Stimulated activated CD8-positive, alpha-beta memory T cell treated with anti-CD3 and anti-CD28 coated beads, Interleukin-4, amount 100 ng/mL, for 24 hours (primary cell): ENCODE measurements at places on chromosomes 4 and X.

GRCh38 chr4:128338634-128339355, 51.2 kb upstream of the PGRMC2 start:
- DNase-seq = no peak

- DNase-seq = no peak
Observed at GRCh38 chr4:100290585-100290984, 100.3 kb upstream of the DDIT4L start.

GRCh38 chr4:142850478-142850877, 4.4 kb upstream of the INPP4B start:
- DNase-seq = no peak

- no peak for DNase-seq
Observed at GRCh38 chrX:120299928-120300327, 11.3 kb downstream of the TMEM255A start.

DNA sequence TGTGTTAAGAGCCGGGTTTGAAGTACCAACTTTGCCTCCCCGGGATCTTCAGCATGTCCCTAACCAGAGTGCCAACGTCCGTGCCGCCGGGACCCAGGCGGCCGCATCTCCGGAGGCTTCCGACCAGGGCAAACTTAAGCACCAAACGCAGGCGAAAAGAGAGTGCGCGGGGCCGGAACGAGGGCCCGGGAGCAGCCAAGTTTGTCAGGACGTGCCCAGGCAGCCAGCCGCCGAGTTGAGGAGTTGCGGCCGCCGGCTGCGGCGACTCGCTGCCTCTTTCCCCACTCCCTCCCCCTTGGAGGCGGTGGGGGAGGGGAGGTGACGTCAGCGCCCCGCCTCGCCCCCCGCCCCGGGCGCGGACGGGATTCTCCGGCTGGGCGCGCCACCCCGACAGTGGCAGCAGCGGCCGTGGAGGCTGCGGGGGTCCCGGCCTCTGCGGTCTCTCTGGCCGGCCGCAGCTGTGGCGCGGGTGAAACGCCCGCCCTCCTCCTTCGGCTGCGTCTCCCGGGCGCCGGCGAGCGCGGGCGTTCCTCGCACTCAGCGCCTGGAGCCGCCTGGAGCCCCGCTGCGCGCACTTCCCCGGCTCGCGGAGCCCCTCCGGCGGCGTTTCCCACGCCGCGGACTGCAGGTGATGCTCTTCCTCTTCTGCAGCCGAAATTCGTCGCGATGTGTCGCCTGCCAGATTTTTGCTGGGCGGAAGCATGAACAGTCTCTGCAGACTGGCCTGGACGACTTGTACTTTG, 2.9 kb upstream of the FAT1 start:
- no peak for DNase-seq

DNA sequence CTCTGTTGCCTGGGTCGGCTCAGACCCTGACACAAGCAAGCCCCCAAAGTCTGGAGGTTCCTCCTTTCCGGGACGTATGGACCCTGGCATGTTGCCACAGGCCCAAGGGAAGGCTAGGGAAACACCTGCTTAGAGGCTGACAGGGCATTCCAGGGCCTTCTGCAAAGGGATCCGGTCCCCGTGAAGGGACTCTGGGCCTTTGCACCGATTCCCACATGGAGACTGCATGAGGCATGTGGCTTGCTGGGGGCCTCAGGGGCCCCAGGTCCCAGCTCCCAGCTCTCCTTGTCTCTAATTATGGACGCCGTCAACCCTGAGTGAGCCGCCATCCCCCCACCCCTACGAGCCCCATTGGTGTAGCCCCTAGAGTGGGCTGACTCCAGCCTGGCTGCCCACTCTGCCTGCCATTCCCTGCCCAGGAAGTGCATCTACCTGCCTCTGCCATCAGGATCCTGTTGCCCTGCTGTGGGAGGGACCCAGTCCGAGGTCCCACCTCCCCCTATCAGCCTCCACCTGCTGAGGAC, 4.2 kb upstream of the RGS12 start:
- no peak for DNase-seq

DNA sequence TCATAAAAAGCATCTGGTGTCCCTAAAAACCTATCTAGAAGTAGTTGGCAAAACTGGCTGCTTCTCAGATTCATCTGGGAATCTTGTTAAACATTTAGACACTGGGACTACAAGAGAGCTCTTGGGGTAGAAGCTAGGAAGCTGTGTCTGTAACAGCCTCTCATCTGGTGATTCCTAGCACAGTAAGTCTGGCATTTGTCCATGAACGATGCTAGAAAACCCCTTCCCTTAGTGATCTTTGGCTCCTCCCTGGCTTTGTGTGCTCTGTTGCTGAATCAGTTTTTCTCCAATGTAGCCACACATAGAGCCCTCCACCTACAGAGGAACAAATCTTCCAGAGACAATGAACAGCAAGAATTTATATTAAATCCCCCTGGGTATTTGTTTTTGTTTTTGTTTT, 951.7 kb upstream of the LCORL start:
- DNase-seq = no peak

- no peak for DNase-seq
Observed at GRCh38 chr4:42452823-42453222, 55.5 kb downstream of the SHISA3 start.

DNA sequence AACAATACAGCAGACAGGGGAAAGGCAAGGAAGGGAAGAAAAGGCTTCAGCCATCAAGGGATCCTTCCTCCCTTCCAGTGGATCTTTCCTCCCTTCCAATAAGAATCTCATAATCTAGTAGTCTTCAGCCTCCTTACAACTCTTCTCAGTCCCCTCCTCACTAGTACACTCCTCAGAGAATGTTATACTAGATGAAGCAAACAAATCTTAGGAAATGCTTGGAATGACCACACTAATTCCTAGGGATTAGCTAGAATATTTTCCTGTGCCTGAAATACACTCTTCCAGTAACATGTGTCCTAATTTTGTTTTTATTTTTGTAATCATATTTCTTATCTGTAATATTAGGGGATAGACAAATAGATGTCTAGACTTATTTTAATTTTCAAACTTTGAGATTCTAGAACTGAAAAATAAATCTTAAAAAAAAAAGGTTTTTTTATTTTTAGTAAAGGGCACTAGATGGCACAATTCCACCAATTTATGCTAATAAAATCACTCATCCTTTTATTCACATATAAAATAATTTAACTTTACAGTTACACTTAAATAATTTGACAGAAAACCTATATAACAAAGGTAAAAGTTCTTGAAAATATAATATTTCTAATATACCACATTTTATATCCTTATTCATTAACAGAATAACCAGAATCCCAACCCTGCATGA, 7.0 kb upstream of the STPG2 start:
- no peak for DNase-seq

DNA sequence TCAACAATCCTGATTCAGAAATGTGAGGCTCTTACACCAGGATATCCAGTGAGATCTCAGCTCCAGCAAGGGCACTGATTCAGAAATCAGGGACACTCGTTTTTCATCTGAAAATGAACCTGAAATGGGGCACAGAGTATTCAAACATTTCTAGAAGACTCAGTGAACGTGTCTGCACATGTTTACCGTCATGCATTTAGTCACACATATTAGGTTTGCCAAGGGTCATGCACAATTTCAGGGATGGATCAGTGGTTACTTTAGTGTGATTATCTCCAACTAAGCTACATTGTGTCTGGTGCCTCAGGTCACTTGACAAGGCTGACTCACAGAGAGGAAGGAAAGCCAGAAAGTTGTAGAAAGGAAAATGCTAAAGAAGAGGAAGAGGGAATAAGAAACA, 33.6 kb upstream of the SPANXN2 start:
- DNase-seq = no peak

GRCh38 chrX:69062493-69062892, 102.8 kb downstream of the PJA1 start:
- no peak for DNase-seq

- DNase-seq = no peak
Observed at GRCh38 chrX:123626962-123627361, 105.9 kb downstream of the THOC2 start.

DNA sequence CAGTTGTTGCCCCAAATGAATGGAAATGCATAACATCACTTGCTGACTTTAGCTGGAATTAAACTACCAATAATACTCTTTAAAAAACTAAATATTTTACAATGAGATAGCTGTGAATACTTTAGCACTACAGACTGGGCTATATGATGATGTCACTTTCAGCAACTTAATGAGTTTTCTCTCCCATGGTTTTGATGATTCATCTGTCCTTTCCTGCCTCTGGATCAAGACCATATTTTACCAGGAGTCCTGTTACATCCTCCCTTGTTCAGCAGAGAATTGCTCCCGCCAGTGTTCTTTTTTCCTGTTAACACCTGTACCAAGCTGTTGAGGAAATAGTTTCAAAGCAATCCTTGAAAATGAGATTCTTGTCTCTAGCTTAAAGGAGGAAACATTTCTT, 543.0 kb downstream of the SPRY1 start:
- no peak for DNase-seq

- DNase-seq = no peak
Observed at GRCh38 chrX:37388413-37388812, 39.2 kb downstream of the PRRG1 start.

DNA sequence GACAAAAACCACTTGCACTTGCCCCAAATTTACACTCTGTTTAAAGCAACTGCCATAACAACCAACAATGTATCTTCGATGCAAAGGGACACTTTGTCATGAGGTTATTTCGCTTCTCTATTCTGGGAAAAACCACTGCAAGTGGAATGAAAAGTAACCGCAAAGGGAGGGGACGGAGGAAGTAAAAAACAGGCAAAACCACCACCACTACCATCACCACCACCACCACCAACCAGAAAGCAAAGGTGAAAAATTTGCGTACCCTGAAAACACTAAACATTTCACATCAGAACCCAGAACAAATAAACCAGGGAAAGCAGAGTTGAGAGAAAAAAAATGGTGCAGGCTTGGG, 1.2 kb upstream of the N4BP2 start:
- peak; percentile 12 for DNase-seq

DNA sequence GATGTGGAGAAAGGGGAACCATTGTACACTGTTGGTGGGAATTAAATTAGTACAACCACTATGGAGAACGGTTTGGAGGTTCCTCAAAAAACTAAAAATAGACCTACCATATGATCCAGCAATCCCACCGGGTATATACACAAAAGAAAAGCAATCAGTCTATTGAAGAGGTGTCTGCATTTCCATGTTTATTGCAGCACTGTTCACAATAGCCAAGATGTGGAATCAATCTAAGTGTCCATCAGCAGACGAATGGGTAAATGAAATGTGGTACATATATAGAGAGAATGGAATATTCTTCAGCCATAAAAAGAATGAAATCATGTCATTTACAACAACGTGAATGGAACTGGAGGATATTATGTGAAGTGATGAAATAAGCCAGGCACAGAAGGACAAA, 208.1 kb downstream of the TRIML1 start:
- DNase-seq = no peak

- DNase-seq = no peak
Observed at GRCh38 chr4:1842993-1843448, 12.9 kb downstream of the LETM1 start.

- no peak for DNase-seq
Observed at GRCh38 chrX:3679669-3680068, 33.8 kb downstream of the PRKX start.

DNA sequence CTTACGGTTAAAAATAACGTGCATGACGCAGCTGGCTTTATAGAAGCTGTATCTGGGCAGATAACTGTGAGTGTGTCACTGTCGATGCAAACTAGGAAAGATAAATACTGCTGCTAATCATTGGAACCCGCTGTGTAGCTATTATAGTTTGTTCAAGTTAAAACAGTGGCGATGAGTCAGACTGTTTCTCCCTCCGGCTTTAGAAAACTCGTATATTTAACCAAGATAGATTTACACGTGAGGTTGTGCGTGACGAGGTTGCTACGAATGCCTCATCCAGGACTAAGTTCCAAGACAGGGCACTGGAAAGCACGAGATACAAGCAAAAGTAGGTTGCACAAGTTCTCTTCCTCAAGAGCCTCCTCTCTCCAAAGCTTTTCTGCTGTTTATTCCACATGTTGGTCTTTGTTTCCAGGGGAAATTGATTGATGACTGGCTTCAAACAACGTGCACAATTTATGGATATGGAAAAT, 270.7 kb downstream of the FBXW7 start:
- DNase-seq = no peak

DNA sequence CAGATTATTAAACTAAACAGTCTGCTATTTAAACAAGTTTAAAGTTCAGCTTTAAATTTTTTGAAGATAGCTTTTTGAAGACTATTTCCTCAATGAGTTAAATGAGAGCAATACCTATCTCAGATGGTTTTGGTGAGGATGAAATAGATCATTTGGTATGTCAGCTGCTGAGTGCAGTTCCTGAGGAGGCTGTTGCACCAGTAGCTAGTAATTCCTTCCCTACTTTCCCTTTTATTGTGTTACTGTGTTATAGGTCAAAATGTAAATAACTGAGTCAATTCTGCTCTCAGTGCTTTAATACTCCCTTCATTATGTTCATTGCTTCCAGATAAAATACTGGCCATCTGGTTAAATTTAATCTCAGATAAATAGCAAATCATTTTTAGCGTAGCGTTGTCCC, 48.6 kb downstream of the BMPR1B start:
- no peak for DNase-seq

GRCh38 chr4:172892300-172892699, 276.3 kb upstream of the GALNT7 start:
- DNase-seq = no peak

DNA sequence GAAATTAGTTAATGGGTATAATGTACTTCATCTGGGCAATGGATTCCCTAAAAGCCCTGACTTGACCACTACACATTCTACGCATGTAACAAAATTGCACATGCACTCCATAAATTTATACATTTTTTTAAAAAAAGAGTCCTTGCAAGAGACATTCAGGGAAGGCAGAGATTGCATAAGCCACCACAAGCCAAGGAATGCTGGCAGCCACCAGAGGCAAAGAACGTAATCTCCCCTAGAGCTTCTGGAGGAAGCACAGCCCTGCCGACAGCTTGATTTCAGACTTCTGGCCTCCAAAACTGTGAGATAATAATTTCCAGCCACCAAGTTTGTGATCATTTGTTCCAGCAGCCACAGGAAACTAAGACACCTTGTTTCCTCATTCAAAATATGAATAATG, 185.6 kb upstream of the GALNT7 start:
- DNase-seq = no peak

DNA sequence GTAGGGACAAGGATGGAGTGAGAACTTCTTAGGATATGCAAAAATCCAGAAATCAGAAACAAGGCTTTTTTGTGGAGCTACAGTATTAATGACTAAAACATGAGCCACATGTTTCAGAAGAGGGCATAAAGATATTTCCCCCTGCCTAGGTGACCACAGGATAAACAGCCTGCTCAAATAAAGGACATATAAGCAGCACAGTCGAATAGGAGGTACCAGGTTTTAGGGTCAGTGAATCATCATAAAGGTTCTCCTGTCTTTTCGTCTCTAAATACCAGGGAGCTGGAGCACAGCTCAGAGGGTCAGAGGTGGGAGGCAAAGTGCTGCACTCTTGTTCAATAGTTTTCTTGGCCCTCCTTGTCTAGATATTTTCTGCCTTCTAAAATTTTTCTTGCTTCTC, 211.9 kb upstream of the HS3ST1 start:
- DNase-seq = no peak

DNA sequence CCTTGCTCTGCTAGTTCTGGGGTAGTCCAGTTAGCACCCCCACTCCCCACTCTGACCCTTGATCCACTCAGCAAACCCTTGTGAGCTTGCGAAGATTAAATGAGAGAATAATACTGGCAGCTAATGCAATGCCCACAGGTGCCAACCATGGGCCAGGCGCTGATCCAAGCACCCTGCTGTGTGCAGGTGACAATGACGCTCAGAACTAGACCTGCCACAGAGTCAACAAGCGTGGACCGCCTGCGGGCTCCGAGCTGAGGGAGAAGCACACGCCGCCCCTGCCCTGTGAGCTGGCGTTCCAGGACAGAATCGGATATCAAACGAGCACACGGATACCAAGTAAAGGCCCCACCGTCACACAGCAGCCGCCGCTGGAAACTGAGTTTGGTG, 129.2 kb downstream of the FAM53A start:
- no peak for DNase-seq
